NK-92 treated with Interleukin-12 subunit alpha and Interleukin-12 subunit beta, amount 100 ng/mL, for 24 hours (cell line): ENCODE measurements at places on chromosomes 13 and 19.

DNA sequence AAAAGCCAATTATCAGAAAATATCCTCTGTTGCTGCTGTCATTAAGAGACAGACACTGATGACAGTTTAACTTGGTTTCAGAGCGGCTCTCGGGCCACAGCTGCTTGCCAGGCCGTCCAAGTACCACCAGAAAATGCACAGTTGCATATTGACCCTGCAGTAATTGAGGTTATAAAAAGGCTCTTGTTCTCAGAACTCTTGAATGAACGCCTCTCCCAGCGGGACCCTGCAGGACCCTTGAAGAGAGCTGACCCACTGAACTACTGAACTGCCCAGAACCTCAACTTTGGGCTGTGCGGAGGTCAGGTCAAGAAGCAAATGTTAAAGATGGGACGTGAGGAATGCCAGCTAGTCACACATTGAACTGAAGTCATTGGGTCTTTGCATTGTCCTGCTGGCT, 1559.0 kb upstream of the SLC10A2 start:
- DNase-seq = no peak

- no peak for DNase-seq
Observed at GRCh38 chr13:86878781-86879180, 792.4 kb upstream of the SLITRK5 start.

DNA sequence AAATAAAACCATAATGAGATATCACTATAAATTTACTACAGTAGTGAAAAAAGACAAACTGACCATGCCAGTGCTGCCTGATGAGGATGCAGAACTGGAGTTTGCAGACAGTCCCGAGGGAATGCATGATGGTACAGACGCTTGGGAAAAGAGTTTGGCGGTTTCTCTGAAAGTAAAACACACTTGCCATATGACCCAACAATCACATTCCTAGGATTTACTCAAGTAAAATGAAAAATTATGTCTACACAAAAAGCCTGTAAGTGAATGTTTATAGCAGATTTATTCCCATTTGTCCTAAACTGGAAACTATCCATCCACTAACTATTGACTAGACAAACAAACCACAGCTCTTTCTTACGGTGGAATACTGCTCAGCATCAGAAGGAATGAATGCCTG, 271.0 kb downstream of the DNAJC15 start:
- DNase-seq = no peak

DNA sequence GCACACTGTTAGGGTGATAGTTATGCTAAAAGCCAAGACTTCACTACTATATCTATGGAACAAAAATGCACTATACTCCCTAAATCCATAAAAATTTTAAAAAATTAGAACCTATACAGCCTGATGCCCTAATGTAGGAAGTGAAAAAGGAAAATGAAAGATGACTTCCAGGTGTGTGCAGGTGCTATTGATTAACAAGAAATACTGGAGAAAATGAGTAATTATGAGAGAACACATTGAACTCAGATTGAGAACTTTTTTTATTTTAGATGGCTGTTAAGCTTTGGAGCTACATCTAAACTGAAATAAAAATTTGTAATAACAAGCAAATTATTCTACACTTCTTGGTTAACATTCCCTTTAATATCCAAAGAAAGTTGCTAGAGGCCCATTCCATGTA, 1015.7 kb downstream of the PCDH9 start:
- no peak for DNase-seq

- no peak for DNase-seq
Observed at GRCh38 chr13:111971891-111972780, 94.8 kb upstream of the SOX1 start.

- no peak for DNase-seq
Observed at GRCh38 chr13:41058295-41059070, 2.8 kb upstream of the WBP4 start.

DNA sequence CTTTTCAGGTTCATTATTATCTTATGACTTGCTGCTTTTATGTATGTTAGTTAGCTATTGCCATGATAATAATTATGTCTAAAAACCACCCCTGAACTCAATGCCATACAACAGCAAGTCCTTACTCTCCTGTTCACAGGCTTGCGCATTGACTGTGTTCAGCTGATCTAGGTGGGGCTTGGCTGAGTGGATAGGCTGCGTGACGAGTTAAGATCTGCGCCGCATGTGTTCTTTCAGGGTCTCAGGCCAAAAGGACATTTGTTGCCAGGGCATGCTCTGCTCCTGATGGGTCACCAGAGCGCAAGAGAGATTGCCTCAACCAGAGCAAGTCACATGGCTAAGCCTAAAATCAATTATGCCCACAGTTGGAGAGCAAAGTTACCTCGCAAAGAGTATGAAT, 859 bp downstream of the ZNF568 start:
- DNase-seq = no peak

DNA sequence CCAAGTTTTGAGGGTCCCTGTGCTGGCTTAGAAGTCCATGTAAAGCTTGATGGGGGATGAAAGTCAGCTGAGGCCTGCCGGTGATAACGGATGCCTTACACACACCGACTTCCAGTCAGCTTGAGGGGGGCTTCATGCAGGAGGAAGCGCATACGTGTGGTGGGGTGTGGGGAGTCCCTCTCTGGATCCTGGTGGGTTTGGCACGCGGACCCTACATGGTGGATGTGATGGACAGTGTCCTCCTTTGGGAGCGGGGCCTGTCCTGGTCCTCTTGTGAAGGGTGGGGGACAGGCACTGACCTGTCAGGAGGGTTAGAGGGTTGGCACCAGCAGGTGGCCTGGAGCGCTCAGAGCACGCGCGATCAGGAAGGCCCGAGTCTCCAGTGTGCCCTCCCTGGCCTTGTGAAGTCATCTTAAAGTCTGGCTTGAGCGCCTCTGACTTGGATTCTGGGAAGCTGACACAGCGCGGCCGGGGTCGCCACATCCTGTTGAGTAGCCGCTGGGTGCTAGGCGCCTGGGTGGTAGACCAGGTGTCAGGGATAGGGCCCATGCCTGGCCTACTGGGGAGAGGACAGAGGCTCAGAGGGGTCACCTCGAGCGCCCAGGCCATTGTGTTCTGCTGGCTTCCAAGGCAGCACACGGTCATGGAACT, 2.9 kb downstream of the DAZAP1 start:
- DNase-seq = no peak

DNA sequence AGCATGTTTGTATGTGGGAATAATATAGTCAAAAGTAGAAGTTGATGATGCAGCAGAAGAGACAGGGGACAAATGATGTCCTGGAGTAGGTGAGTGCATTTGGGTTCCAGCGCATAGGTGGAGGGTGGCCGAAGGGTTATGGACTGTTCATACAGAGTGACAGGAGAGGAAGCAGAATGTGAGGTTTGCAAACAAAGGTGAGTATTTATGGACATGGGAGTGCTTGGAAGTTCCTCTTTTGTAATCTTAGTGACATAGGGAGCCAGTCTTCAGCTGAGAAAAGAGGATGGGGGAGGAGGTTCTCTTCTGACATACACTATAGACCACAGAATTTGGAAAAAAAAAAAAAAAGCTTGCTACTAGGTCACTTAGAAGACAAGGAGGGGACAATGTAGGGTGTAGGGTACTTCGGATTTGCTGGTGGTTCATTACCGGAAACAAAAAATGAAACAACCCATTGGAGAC, 331.6 kb downstream of the DLEU7 start:
- no peak for DNase-seq

GRCh38 chr13:73365252-73365651, 306.4 kb downstream of the KLF5 start:
- DNase-seq = no peak

- no peak for DNase-seq
Observed at GRCh38 chr19:3698386-3698950, 1.8 kb downstream of the PIP5K1C start.

- DNase-seq = no peak
Observed at GRCh38 chr19:41175801-41176777, 16.9 kb upstream of the CYP2S1 start.
